CD4-positive, alpha-beta T cell treated with Interleukin-4 for 1 hour (primary cell): ENCODE measurements at places on chromosomes 12 and 14.

- DNase-seq = peak; percentile 53
Measured at GRCh38 chr14:61350427-61351270, 29.3 kb downstream of the PRKCH start.

GRCh38 chr12:126493366-126494108 lies 1428.3 kb downstream of the AACS start:
- no peak for DNase-seq

- no peak for DNase-seq
Measured at GRCh38 chr12:19757317-19757877, 318.1 kb downstream of the AEBP2 start.

DNA sequence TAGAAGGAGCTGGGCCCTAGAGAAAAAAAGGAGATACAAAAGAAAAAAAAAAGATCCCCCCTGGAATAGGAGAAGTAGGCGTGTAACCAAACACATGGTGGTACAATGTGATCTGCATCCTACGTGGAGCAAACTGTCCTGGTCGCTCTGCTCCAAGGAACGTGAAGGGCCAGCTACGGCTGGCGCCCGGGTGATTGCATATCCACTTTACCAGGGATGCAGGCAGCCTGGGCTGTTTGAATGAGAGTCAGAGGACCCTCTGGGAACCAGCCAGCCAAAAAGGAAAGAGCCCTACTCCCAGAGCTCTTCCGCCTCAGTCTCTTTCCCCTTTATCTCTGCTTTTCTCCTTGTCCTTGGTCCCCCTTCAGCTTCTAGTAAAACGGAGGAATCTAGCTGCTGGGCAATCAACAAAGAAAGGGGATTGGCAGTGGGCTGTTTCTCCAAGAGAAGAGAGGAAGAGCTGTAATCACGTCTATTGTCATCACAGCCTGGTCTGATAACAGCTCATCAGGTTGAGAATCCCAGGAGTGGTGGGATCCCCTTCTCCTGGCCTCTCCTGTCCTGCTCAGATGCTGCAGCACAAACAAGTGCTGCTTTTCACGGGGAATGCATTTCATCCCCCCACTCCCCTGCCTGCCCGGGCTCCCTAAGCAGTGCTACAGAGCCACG lies 156.0 kb downstream of the ADCK1 start:
- no peak for DNase-seq

DNA sequence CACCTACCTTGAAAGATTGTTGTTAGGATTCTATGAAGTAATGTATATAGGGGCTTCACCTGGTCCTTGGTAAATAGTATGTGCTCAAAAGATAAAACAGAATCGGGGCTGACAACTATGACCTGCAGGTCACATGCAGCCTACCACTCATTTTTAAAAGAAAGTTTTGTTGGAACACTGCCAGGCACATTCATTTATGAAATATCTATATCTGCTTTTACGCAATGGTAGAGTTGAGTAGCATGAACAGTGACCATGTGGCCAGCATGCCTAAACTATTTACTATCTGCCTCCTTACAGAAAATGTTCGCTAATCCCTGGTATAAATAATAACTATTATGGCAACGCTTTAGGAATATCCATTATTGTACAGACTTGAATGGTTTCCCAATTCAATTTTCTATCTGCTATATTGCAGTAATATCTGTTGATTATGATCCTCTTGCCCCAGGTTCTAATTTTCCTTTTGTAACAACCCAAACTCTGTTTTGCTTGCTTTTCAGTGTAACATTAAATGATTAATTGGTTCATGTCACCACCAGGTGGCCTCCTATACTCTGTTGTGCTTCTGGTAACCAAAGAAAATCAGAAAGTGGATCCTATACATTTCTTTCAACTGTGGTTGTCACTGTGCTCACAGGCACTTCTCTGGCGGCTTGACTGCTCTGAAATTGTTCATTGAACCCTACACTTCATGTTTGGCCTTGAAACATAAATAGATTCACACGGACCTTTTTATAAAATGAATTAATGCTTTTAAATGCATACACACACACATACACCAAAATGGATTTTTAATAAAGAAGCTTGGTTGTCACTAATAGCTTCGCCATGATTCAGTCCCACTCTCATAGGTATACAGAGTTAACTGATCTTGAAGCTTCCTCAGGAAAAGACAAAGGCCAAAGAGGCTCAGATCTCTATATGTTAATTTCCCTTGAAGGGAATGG lies 227.7 kb upstream of the NPAS3 start:
- DNase-seq = no peak

DNA sequence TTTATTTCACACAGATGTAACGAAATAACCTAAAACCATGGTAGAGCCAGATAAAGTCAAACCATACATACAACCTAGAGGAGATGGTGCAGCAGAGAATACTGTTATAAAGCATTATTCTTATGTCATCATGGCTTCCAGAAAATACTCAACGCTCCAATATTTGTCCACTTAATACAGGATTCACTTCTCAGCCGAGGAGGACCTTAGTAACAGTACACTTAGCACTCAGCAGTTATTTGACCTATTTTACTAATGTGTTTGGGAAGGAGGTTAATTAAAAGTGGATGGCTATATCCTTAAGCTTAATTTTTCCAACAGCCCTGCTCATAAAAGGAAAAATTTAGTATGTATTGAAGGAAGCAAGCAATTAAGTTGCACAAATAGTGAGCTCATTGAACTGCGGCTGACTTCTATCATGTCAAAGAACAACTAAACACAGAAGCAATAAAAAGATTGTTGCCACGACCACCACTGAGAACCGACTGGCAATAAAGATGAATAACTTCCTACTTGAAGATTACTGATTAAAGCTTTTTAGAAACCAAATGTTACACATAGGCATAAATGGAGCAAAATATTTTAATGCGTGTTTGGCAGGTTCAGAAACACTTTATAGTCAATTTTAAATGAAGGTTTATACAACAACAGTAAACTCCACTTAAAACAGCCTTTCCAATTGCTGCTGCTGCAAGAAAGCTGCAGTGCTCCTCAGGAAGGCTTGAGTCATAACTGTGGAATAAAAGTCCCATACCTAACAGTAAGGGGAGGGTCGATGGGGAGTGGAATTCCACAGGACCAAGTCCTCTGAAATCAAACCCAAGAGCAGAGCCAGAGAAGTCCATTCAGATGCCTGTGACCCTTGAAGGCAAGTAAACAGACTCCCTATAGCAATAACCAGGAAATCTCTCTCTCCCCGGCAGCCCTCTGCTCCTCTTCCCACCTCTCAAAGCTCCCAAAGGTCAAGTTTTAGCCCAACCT lies 218.9 kb upstream of the CDKN3 start:
- DNase-seq = no peak

DNA sequence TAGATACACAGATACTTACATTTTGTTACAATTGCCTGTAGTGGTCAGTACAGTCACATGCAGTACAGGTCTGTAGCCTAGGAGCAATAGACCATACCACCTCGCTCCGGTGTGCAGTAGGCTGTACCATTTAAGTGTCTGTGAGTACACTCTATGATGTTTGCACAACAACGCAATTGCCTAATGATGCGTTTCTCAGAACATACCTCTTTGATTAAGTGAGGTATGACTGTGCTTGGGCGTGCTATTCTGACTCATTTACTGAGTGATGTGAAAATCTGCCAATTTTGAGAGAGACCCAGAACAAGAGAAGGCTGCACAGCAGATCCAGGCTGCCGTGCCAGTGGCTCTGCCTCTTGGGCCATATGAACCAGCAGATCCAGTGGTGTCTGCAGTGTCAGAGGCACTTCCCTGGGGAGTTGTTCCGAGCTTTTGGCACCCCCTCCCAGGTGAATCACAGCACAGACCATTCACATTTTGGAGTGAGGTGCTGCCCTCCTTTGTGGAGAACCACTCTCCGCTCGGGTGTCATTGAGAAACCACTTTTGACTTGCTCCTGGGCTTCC lies 20.4 kb downstream of the DLK1 start:
- no peak for DNase-seq

GRCh38 chr12:18250313-18250916 lies 10.9 kb upstream of the PIK3C2G start:
- DNase-seq = peak; percentile 9

DNA sequence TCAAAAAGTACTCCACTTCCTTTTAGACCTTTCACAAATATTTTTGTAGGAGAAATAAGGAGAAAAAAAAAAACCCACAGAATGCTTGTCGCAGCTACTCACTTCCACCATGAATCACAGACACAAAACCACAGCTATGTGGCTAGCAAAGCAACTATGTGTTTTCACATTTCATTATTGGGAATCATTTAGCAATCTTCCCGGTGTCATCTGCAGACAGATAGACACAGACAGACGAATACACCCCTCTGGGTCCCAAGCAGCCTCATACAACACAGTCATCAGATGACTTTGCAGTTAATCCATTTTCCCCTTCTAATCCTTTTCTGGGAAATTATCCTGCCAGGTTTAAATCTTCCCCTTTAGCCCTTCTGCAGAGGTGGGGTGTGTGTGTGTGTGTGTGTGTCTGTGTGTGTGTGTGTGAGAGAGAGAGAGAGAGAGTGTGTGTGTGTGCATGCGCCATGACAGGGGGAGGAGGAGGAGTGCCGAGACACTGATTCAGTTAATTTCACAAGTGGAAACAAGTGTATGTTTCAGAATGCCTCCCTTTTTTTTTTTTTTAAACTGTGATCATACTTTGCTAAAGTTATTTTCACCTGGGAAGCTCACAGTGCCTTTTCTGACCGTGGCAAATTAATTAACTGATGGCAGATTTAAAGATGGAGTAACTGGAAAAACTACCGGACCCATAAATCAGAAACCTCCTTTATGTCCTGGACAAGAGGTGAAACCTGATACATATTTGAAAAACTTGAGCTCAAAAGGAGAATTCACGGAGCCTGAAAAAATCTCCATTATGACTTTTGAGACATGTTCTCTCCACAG lies 39.9 kb downstream of the LTBP2 start:
- DNase-seq = no peak

- DNase-seq = peak; percentile 60
Measured at GRCh38 chr12:70366581-70367257, 629 bp downstream of the KCNMB4 start.

DNA sequence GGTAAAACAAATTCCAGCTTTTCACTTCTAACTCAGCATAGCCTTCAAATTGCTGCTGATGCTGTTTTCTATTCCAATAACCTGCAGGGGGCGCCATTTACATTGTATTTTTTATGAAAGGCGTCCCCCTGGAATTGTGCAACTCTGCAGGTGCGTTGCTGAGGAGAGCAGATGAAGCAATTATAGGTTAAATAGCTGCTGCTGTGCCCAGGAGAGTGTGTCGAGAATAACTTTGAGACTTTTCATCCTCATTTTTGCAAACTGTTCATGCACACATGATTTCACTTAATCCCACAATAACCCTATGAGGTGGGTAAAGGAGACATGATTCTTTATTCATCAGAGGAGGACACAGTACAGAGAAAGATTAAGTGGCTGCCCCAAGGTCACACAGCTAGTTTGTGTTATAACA lies 75.7 kb downstream of the MYRFL start:
- DNase-seq = peak; percentile 59

DNA sequence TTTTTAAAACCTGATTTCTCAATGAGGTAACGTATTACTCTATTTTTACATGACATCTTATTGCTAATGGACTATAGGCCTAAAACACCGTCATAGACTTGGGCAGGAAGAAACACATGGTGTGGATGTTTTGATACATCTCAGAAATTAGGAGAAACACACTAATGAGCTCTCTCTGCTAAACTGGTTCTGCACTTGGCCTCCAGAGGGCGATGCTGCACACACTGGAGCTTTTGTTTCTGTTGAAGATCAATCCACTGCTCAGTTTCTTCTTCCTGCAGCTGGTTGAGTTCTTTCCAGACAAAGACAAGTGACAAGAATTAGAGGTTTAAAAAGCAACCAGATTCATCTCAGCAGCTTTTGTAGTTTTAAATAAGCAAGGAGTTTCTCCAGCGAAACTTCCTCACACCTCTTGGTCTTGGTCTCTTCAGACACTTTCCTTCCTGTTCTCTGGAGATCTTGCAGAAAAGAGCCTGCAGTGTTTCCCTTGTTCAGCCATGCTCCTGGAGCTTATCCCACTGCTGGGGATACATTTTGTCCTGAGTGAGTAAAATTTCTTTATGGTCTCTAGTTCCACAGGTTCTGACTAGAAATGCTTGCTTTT lies 178.5 kb upstream of the OR4E1 start:
- peak; percentile 65 for DNase-seq

DNA sequence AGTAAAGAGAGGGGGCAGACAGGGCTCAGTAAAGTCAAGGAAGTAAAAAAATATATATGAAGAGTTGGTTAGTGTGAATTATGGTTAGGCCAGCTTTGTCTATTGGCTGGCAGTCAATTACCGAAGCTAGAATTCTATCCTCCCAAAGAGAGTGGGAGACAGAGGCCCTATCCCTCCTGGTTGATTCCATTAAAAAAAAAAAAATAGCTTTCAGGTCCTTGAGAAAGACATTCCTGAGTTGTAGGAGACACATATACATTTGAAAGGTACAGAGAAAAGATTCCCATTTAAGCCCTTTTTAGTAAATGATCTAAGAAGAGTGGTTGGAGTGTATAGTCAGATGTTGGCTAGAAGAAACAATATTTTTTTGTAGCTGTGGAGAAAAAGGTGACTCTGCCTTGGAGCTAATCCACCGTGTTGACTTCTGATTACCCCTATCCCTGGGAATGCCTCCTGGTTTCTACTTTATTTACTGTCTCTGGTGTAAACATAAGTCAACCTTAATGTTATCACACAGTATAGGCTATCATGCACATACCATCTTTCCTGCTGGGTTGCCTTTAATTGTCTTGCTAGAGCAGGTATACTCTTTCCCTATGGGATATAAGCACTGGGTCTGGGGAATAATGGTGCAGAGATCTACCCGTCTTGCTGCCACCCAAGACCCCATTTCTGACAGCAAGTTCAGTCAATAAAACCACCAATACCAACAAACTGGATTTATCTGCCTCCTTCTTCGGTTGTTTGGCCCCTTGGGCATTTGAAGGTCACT lies 859.9 kb upstream of the ATXN7L3B start:
- no peak for DNase-seq
